Aorta (tissue), 5 donors: ENCODE measurements at places on chromosomes 11 and 22. TPM values are rescaled to one million over a fixed set of nuclear protein-coding genes. Genes with fewer than 3 reads are reported as not detected.

DNA sequence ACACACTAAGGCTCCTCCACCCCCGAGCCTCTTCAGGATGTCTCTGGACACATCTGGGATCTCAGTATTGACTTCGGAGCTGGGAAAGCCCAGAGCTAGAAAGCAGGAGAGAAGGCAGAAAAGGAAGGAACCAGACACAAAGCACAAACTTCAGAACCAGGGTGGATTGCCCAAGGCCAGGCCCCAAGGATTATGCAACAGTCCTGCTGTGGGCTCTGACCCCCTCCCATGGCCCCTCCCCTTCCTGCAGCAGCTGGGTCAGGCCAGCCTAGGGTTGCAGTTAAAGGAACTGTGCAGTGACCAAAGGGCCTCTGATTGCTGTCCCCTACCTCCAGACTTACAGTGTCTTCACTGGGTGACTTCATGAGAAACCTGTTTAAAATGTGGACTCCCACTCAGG lies 5.3 kb downstream of the KCNE3 start:
- H3K4me1 ChIP-seq, result no peaks in the 10 kb centered on the region
- H3K4me3 ChIP-seq, result no peak overlapping the region
- peak; percentile 84 for DNase-seq
- no peaks in the 10 kb centered on the region for H3K36me3 ChIP-seq
- H3K27ac ChIP-seq, result no peak overlapping the region

GRCh38 chr22:45125188-45125587 lies 38.5 kb upstream of the NUP50 start:
- DNase-seq, result no peak
- no peaks in the 10 kb centered on the region for H3K4me1 ChIP-seq
- H3K36me3 ChIP-seq, result no peaks in the 10 kb centered on the region
- H3K27me3 ChIP-seq, result no peaks in the 10 kb centered on the region
- H3K27ac ChIP-seq, result no peak overlapping the region
- no peak overlapping the region for H3K4me3 ChIP-seq

GRCh38 chr11:15976433-15977045 lies 379.8 kb downstream of the SOX6 start:
- no peak overlapping the region for H3K4me3 ChIP-seq
- H3K27ac ChIP-seq, result no peak overlapping the region
- no peaks in the 10 kb centered on the region for H3K27me3 ChIP-seq
- H3K36me3 ChIP-seq, result no peaks in the 10 kb centered on the region
- no peaks in the 10 kb centered on the region for H3K4me1 ChIP-seq
- no peak for DNase-seq

GRCh38 chr11:35661534-35661933 lies 1.0 kb upstream of the TRIM44 start:
- DNase-seq, result no peak
- no peak overlapping the region for H3K27ac ChIP-seq
- H3K4me1 ChIP-seq, result no peaks in the 10 kb centered on the region

DNA sequence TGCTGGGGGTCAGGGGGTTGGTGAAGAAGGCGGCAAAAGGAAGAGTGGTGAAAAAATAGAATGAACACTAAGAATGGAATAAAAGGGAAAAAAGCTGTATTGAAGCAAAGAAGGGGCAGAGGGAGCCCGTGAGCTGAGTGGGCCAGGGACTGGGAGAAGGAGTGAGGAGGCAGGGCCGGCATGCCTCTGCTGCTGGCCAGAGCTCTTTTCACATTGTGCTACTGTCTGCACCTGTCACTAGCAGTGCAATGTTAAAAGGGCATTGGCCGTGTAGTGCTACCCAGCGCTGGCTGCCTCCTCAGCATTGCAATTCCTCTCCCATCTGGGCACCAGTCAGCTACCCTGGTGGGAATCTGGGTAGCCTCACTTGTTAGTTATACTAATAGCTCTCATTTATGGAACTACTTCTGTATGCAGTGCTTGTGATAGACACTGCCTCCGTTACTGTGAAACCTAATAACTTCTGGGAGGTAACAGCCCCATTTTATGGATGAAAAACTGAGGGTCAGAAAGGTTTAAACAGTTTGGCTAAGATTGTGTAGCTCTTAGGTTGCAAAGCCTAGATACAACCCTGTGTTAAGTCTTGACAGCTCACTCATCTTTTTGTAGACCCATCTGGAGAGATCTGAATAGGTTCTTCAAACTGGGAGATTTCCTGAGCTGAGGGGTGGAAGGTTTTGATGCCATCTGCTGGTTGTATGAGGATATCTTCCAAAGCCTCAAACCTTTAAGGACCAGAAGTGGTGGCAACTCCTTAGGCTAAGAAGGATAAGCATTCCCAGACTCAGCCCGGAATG lies 8.5 kb downstream of the YPEL4 start:
- H3K4me3 ChIP-seq, result no peak overlapping the region
- H3K36me3 ChIP-seq, result no peaks in the 10 kb centered on the region
- no peak overlapping the region for H3K27ac ChIP-seq
- no peak for DNase-seq

OR11H1 gene
- not detected for polyA plus RNA-seq

DNA sequence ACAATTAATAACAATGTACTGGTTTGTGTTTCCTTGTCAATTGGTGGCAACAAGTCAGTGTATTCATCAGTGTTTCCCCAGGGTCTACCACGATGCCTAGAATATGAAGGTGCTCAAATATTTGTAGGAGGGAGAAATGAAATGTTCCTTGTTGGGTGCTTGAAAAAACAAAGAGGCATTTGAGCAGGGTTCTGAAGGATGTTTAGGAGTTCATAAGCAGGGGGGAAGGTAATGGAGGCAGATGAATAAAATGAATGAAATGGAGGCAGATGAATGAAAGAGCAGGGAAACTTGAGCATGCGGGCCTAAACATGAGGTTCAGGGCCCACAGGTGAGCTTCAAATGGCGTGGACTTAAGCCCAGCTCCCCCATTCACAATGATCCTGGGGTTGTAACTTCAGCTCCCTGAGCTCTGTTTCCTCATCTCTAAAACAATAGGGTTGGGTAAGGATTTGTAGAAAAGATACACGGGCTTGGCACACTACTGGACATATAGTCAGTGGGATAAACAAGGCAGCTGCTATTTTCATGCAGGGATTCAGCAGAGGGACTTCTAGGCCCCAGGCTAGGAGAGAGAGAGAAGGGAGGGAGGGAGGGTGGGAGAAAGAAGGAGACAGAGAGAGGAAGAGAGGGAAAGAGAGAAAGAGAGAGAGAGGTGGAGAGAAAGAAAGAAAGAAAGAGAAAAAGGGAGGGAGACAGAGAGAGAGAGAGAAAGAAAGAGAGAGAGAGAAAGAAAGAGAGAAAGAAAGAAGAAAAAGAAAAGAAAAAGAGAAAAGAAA lies 73.7 kb downstream of the MN1 start:
- H3K4me1 ChIP-seq, result no peaks in the 10 kb centered on the region
- no peak overlapping the region for H3K4me3 ChIP-seq
- no peaks in the 10 kb centered on the region for H3K36me3 ChIP-seq
- H3K27me3 ChIP-seq, result no peaks in the 10 kb centered on the region

DNA sequence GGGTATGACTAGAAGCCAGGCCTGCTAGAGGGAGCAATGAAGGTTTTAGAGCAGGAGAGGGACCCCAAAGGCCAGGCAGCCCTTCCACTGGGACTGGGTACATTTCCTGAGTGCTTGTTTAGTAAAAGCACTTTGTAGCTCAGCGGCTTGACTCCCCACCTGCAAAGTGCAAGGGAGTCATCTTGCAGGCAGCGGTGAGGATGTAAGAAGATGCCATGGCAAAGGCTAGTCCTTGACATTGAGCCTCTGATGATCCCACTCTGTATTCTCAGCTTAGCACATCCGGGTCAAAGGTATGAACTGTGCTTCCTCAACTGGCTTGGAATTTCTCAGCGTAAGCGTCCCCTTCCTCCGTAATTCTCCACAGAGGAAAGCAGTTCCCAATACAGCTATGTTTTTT lies 3.1 kb upstream of the UBE2L3 start:
- H3K36me3 ChIP-seq, result no peaks in the 10 kb centered on the region
- H3K4me1 ChIP-seq, result no peaks in the 10 kb centered on the region
- H3K4me3 ChIP-seq, result no peak overlapping the region
- no peak overlapping the region for H3K27ac ChIP-seq
- DNase-seq, result peak; percentile 48

DNA sequence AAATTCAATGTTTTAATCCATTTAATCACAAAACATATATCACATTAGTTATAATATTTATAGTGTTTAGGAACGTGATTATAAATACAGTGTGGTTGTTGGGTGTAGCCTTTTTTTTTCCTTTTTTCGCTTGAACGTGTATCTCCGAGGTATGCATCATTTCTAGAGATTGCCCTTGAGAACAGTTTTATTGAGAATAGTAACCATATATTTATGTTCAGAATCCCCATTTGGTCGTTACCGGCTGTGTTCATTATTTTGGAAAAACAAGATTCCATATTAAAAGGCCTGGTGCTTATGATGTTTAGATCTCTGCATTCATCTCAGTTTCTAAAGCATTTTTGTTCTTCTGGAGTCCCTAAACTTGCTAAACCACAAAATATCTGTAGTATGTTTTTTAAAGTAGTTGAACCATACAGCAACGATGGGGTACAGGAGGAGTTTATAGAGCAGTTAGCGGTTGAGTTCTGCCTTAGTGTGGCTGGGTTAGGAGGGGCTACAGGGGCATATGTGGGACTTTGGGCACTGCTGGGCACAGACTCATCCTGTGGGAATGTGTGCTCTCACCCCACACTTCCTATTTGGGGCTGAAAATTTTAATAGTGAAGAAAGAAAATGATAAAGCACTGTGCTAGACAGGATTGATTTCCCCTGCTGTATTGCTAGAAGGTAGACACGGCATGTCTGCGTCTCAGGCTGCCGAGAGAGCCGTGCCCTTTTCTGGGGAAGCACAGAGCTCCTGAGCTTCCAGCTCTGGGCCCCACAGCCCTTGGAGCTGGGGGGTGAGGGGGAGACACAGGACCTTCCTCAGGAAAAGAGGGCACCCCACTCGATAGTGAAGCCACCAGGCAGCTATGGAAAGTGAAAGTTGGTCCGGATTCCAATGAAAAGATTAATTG lies 81.5 kb upstream of the PPARA start:
- no peaks in the 10 kb centered on the region for H3K36me3 ChIP-seq
- peak overlapping the region; percentile 91 for H3K27ac ChIP-seq
- peak; percentile 77 for DNase-seq
- peak overlapping the region; percentile 39 for H3K4me3 ChIP-seq
- H3K27me3 ChIP-seq, result no peaks in the 10 kb centered on the region
- H3K4me1 ChIP-seq, result peaks cover 3% of the 10 kb centered on the region
